ENCODE measurements at places on chromosomes 16 and 17.
A peak's percentile ranks its signal among the peaks of the same experiment; 100 is the strongest.

DNA sequence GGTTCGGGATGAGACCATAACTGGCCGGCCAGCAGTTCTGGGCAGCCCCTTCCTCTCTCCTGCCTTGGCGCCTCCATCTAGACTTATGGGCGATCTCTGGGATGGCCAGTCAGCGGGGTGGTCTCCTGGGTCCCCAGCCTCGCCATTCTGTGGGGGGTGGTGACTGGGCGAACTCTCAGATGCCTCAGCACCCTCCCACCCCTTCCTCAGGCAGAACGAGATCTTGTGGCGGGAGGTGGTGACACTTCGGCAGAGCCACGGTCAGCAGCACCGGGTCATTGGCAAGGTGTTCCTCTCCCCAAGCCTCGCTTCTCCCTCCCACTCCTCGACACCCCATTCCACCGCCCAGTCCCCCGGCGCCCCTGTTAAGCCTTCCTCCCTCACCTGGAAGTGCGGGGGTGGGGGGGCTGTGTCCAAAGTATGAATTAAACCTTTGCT, 1.6 kb downstream of the HSF4 start:
- DNase-seq, result no peak

DNA sequence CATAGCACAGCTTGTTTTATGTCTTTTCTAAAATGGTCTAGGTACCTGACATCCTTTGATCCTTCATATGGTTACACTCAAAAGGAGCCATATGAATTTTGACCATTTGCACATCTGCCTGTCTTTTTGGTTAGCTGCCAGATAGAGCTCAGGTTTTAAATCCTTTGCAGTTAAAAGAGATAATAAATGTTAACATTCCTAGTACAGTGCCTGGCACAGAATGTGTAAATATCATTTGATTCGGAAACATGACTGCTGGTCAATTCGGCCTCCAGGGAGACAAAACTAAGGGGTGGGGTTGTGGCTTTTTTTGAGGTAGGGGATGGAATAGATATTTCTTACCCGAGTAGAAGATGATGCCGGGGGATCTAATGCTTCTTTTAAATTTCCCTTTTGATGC, 64.2 kb downstream of the FTO start:
- DNase-seq, result no peak

DNA sequence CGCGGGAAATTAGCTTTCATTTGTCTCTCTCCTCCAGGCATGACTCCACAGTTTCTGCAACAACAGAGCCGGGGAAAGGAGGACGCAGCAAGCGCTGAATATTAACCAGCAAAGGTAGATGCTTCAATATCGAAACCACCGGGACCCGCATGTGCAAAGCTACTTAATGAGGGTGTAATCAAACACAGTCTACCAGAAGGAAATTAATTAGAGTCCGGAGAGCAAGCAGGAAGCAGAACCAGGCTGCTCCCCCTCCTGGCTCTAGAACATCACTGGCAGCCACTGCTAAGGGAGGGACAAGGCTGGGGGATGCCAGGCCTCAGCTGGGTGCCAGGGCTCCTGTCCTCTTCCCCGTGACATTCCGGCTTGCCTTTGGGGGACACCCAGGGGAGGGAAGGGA, 21.7 kb downstream of the LRRC75A start:
- DNase-seq, result no peak

GRCh38 chr16:4190086-4190485, 51.8 kb downstream of the SRL start:
- DNase-seq, result no peak

- no peak for DNase-seq
Measured at GRCh38 chr17:67911059-67911782, 85.0 kb downstream of the C17orf58 start.

DNA sequence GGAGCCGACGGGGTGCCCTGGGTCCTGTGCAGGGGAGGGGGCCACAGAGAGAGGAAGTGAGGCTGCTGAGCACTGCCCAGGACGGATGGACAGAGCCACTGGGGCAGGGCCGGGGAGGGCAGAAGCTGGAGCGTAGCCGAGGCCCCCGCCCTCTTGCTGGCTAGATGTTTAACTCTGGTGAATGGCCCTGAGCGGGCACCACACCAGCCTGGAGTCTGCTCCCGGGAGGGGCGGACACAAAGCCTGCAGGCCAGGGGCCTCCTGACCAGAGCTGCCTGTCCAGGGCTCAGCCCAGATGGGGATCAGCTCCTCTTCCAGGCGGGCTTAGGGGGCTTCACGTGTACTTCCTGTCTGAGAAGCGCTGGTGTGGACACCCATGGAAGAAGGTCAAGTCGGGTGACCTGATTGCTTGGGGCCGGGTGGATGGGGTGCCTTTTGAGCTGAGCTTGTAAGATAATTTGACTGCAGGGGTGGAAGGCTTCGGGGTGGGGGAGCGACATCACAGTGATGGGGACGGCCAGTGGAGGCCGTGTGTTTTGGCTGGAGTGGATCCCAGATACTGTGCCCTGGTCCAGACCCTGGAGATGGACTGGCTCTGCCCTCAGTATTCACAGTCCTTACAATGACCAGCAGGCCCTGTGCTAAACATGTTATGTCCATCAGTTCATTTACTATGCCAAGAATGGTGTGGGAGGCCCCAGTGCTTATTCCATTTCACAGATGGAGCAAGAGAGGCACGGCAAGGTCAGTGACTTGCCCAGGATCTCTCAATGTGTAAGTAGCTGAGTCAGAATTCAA, 33.7 kb upstream of the CIBAR2 start:
- DNase-seq, result no peak

DNA sequence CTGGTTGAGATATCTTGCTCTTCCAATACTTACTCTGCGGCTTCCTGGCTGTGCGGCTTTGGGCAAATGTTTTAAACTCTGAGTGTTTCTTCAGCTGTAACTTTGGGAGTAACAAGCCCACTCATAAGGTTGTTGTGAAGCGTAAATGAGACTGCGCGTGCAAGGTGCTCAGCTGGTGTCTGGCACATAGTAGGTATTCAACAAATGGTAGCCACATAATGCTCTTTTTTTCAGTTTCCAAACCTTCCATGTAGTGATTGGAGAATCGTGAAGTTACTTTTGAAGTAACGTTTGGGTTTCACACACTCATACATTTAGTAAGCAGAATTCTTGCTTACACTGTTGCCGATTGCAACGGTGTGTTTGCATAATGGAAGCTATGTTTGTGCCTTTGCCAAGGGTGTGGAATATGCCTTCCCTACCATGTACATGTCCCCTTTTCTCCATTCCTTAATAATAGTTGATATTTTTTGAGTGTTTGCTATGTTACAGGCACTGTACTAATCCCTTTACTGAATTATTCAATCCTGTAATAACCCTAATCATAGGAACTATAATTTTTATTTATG, 829 bp downstream of the DHRS7B start:
- DNase-seq, result peak; percentile 36

DNA sequence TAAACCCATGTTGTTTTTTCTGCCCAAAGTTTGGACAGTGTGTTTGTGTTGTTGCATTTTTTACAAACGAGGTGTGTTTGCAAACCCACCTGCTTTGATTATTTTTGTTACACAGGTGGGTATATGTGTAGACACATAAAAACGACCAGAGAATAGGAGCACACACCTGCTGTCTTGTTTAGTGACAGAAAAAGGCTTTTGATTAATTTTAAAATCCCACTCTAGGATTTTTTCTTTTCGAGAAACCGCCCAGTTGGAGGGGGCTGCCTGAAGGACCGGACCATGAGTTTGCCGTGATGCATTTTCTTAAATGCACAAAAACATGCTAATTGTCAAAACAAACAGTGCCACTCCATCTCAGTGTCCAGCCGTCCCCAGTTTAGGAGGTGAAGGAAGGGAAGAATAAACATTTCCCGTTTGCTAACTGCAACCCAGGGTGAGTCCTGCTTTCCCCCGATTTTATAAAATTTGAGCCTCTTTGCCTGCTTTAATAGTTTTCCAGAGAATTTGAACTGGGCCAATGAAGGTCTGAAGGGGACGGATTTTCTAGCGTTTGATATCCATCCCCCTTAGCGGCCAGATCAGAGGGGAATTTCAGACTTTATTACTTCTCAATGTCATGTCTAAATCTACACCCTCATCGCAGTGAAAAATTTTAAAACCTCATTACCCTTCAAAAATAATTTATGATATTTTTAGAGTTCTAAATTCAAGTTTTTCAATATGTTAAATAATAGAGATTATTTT, 3.2 kb downstream of the FOXC2 start:
- no peak for DNase-seq

DNA sequence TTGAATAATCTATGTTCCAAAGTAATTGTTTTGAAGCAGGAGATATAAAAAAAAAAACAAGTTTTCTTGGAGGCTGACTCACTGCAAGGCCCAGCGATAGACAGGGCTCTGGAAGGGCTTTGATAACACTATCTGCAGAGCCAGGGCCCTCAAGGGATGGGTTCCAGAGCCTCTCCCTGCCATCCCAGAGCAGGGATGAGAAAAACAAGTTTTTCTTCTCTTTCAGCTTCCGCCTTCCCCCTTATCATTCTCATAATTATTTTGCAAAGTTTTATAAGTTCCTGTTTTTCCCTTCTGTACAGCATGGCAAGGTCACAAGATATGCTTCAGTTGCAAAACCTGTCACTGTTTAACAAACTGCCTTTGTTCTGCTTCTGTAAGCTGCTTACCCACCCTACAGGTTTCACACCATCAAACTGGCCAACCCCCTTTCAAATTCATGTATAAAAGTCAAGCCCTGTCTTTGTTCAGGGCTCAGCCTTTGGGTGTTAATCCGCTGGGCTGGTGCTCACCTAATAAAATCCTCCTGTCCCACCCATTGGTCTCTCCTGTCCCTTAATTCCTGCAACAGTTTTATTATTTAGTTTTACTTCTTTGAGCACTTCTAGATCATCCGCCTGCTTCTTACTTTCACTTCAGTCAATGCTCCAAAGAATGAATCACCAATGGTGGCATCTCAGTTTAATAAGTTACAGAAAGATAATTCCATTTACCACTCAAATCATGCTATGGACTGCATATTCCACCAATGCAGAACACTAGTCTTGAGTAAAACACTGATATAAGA, 5.6 kb upstream of the THUMPD1 start:
- DNase-seq, result no peak

GRCh38 chr17:1147664-1148063, 32.1 kb downstream of the ABR start:
- peak; percentile 90 for DNase-seq

DNA sequence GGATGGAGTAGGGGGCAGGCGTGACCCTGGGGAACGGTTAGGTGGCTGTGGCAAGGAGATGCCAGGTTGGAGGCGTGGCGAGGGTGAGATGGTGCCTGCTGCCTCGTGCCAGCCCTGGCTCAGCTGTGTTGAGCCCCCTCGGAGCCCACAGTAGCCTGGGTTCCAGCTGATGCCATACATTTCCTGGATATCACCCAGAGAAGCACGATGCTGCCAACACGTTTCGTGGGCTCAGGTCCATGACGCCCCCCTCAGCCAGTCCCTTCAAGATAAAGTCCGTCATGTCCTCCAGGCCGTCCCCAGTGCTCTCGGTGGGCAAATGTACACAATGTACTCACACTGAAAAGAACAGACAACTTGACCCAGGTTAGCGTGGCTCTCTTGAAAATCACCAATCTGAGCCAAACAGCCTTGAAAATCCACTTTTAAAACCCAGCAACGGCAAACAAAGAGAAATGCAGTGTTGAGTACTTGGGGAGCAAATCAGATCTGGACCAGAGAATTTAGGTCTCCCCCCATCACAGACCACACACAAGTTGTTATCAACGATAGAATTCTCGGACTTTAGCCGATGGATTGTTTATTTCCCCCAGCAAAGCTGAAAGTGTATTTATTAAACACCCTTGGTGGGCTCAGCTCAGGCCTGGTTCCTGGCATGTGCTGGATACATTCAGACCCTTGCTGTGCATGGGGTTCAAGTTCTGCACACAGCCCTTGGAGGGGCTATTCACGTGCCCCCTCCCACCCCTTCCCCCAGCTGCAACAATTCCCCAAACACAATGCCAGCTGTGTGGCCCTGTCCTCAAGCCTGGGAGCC, 102.8 kb upstream of the PLCG2 start:
- no peak for DNase-seq

DNA sequence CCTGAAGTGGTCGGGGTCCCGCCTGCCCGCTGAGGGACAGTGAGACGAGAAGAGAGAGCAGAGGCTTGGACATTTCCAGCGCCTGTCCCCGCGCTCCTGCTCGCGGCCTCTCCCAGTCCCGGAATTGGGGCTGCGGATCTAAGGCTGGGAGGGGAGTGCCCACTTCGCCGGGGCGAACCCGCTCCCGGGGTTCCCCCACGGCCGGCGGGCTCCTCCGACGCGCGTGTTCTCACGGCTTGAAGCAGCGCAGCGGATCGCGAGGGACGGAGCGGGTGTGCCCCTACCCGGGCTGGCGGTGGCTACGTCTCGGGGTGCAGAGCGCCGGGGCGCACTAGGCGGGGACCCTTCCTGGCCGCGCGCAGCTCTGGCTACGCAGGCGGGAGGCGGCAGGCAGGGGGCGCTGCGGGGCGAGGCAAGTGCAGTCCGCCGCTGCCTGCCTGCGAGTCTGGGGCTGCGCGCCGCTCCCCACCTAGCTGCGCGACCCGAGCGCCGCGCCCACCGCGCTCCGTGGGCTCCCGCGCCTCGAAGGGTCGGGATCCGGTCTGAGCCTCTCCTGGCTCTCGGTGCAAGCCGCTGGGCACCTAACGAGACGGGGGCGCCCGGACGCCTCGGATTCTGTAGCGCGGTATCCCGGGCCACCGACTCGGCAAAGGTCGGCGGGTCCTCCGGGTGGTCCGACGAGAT, 1.2 kb downstream of the NGFR start:
- DNase-seq, result peak; percentile 93

GRCh38 chr17:75036643-75037268, 10.0 kb downstream of the ATP5PD start:
- peak; percentile 85 for DNase-seq

- DNase-seq, result peak; percentile 40
Measured at GRCh38 chr17:30939051-30939689, 17.4 kb downstream of the ADAP2 start.

GRCh38 chr17:38341035-38341721, 2.6 kb downstream of the GPR179 start:
- peak; percentile 85 for DNase-seq

DNA sequence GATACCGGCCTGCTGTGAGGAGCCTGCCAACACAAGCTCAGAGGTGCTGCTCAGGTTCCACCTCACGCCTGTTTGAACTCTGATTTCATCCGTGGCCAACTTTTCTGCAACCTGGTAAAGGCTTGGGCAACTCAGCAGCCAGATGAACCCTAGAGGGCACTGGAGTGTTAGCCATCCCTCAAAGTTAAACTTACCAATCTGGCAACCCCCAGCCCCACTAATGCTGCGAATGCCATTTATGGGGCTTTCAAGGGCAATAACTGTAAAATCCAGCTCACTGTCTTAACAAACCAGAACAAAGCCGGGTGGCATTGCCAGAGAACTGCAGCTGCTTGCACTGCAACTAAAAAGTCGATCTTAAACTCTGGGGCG, 105.5 kb downstream of the AXIN2 start:
- peak; percentile 59 for DNase-seq

- DNase-seq, result no peak
Measured at GRCh38 chr16:24002619-24003018, 166.8 kb downstream of the PRKCB start.

GRCh38 chr16:75572864-75573542, 6.8 kb downstream of the GABARAPL2 start:
- DNase-seq, result no peak

Data from stomach (tissue), 19 donors.